HepG2 (cell line): ENCODE measurements at places on chromosomes 3 and 15. TPM values are rescaled to one million over a fixed set of nuclear protein-coding genes. Genes with fewer than 3 reads are reported as not detected.

DNA sequence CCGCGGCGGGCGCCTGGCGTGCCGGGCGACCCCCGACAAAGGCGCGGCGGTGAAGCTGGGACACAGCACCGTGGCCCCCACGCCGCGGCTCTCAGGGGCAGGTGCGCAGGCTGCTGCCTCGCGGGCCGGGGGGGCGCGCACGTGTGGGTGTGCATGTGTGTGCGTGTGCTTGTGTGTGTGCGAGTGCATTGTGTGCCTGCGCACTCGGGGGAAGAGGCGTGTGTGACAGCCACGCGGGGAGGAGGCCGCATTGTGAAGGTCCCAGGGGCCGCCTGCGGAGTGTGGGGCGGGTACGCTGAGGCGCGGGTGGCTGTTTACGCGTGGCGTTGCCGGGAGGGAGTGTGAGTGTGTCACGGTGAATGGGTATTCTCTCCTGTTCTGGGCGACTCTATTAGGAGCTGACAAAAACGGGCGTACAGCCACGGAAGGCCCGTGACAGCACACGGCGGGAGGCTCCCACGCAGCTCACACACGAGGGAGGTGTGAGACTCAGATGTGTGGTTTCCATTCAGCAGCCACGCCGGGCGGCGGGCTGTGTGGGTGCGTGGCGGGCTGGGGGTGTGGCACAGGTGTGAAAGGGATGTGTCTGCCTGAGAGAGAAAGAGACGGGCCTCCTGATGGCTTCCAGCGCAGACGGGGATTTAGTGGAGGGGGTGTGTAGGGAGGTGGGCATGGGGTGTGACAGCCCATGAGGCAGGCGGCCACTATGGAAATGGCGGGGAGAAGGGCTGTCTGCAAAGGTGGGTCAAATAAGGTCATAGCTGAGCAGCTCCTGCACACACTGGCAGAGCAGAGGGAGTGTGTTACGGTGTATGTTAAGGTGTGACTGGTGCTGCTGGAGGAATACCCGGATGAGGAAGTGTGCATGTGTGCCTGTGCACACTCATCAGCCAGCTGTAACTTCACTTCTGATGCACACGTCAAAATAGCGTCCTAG, 750 bp downstream of the PODXL2 start:
- DNase-seq: no peak

The GANC gene
- total RNA-seq: 21.0 and 25.8 TPM in 2 replicates

The SCN11A gene
- total RNA-seq: 0.02 TPM in 1 of 2 replicates, not detected in the other

GRCh38 chr15:78617516-78617915, 3.3 kb downstream of the CHRNA3 start:
- DNase-seq: no peak

DNA sequence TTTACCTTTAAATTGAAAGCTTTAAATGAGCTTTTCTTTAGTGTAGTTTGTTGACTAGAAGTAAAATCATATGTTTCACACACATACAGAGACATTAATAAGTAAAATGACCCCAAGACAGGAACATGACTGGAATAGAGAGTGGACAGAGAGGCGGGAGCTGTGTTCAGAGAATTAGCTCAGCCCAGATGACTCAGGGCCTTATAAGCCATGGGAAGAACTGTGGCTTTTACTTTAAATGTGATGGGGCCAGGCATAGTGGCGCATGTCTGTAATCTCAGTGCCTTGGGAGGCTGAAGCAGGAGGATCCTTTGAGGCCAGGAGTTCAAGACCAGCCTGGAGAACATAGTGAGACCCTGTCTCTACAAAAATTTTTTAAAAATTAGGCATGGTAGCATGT, 26.7 kb downstream of the SACM1L start:
- no peak for DNase-seq
